ENCODE measurements at places on chromosomes 6 and 20.

DNA sequence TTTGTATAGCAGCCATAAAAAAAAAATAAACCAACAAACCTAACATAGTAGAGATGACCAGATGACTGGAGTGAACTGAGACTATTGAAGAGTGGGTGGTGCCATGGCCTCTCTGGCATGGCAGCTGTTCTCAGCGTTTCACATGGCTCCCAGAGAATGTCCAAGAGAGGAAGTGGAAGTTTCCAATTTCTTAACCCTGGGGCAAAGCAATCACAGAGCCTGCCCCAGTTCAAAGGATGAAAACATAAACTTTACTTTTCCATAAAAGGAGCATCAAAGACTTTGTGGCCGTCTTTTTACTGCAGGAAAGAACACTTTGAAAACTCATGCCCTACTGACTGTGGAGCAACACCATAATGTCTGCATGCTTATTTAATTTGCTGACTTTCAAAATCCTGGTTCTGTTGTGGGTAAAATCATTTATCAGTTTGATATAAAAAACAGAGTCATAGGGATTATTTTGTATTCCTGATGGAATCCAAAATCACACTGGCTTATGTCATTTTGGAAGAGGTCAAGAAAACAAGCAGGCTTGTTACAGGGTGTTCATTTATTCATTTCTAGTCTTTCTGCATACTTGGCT is 165.4 kb downstream of the SLC35B3 start:
- no peak for DNase-seq

DNA sequence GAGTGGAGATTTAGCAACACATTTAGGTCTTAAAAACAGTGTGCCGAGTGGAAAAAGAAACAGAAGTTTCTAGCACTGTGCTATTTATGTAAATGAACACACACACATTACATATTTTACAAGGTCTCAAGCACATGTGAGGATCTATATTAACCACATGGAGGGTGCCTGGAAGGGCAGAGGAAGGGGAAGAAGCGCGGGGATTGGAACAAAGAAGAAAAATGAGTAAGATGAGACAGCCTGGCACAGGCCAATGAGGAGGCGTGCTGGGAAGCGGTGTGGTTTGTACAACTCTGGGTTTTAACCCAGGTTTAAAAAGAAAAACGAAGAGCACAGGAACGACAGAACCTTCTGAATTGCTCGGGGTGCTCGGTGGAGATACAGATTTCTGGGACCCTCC is 5.7 kb downstream of the KCNG1 start:
- DNase-seq = no peak

GRCh38 chr6:14375930-14376329 is 258.4 kb downstream of the CD83 start:
- no peak for DNase-seq

- no peak for DNase-seq
Observed at GRCh38 chr6:17962436-17963031, 24.9 kb downstream of the KIF13A start.

DNA sequence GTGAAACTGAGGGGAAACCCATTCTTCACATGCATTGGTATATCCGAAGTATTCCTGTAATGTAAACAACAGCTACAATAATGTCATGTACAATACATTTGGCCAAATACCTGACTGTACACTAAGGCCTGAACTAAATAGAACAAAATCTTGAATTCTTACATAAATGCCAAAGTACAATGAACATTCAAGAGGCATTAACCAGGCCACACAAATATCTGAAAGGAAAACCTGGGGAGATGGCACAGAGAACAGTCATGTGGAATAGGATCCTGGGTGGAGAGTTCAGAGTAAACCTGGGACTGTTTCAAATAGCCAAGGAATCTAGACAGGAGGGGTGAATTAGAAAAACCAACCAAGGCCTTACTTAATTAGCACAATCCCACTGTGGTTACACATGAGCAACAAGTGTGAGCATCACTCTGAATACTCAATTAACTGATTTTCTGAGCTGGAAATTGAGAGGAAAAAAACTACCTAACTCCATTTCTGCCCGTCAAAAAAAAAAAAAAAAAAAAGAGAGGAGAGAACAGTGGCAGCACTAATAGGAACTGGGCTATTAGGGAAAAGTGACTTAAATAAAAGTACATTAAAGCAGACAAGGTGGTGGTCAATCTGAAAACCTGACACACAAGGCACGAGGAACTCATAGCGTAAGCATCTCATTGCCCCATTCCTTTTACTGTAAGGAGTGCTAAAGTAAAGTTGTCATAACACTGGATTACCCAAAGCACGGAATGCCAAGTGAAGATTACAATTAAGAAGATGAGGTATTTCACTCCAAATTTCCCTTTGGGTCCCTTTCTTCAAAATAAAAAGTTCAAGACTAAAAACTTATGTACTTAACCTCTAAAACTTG is 10.9 kb downstream of the SNX5 start:
- no peak for DNase-seq

GRCh38 chr20:25097498-25097897 is 15.6 kb upstream of the VSX1 start:
- no peak for DNase-seq

DNA sequence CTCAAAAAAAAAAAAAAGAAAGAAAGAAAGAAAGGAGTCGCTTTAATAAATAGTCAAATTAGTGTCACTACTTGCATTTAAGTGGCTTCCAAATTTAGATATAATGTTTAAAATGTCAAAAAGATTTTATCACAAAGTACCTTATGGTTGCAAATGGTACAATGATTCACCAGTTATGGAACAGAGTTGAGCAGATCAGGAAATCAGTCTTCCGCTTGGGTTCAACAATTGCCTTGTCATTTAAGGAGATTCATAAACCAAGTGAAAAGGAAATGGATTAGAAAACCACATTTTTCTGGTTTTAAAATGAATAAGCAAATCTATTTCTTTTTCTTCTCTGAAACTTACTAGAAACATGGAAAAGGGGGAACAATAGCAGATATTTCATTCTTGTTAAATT is 94.8 kb upstream of the PTPRT start:
- no peak for DNase-seq

- DNase-seq = no peak
Observed at GRCh38 chr6:149857541-149857940, 6.6 kb downstream of the LRP11 start.

- DNase-seq = no peak
Observed at GRCh38 chr20:47335251-47336128, 21.0 kb downstream of the ZMYND8 start.

DNA sequence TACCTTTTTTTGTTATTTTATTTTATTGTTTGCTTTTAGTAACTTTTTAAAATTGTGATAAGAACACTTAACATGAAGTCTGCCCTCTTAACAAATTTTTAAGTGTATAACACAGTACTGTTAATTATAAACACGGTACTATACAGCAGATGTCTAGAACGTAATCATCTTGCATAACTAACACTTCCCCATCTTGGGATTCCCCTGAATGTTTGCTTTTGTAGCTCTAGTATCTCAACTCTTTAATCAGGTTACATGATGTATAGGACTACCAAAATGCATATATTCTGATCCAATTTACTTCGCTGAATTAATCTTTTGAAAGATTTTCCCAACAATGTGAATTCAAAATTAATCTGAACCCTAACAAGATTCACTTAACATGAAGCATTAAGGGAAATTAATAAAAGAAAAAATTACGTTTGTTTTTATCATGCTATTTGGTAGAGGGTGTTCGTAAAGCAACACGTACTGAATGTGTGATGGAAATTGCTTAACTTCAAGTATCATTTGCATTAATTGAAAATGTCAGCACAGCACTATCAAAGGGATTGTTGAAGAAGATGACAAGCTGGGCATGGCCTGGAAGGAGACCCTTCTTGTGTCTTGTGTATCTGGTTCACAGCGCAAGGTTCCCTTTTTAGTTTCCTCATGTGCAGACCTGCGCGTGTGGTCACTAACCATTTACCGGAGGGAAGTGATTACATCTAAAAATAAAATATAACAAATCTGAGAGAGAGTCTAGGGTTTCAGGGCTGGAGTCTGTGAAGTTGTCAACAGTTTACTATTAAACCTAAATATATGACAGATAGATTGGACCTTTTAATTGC is 15.2 kb downstream of the COL19A1 start:
- DNase-seq = no peak

GRCh38 chr6:157528931-157529653 is 148.1 kb downstream of the ZDHHC14 start:
- no peak for DNase-seq

DNA sequence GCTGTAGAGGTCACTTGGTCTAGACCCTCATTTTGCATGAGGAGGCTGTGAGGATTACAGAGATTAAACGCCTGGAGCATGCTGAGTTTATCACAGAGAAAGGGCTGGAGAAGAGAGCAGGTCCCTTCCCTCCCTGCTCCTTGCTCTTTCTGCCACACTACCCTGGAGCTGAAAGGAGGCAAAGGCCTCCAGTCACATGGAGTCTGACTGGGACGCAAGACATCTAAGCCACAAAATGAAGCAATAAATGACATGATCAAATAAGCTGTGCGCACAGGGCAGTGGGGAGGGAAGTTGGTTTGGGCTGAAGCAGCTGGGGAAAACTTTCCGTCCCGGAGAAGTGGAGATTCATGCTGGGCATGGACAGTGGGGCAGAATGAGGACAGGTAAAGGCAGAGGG is 33.3 kb downstream of the ATXN1 start:
- DNase-seq = no peak

- DNase-seq = no peak
Observed at GRCh38 chr6:156146891-156147290, 630.3 kb upstream of the ARID1B start.

DNA sequence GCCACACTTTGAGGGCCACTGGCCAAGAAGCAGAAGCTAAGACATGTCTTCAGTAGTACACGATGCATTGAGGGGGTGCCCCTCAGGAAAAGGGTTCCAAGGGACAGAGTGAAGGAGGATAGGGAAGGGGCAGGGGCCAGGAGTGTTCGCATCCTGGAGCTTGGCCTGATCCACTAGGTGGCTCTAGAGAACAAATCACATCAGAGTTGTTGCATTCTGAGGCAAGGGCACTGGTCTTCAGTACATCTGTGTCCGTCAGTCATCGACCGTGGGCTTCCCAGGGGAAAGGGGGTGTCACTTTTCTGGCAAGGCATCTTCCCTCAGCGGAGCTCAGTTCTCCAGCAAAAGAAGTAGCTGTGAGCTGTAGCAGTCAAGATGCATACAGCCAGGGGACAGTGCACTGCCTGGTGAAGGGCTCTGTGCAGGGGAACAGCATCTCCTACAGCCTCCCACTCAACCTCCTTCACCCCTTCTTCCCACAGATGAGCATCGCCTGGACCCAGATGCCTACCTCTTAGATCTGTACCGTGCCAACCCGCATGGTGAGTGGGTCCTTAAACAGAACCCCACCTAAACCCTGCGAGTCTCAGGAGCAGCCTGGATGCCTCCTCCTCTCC is 47.8 kb downstream of the ARHGAP40 start:
- DNase-seq = no peak

DNA sequence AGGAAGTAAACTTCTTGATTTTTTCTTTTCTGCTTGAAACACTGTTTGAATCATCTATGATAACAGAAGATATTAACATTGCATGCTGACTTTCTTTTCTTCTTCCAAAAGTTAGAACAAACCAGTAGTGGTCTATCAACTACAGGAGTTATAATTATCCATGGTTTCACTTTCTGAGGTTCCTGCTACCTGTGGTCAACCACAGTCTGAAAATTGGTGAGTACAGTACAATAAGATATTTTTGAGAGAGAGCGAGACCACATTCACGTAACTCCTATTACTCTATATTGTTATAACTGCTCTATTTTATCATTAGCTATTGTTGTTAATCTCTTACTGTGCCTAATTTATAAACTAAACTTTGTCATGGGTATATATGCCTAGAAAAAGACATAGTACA is 86.1 kb downstream of the MAP7 start:
- DNase-seq = no peak

GRCh38 chr6:35213824-35214756 is at the start of gene SCUBE3:
Gene SCUBE3 (plus strand): TSS chr6:35213956. CDS start chr6:35214419, 463 bp downstream.
- DNase-seq = no peak

GRCh38 chr6:110654096-110654820 is 161.0 kb downstream of the CDK19 start:
- DNase-seq = no peak

DNA sequence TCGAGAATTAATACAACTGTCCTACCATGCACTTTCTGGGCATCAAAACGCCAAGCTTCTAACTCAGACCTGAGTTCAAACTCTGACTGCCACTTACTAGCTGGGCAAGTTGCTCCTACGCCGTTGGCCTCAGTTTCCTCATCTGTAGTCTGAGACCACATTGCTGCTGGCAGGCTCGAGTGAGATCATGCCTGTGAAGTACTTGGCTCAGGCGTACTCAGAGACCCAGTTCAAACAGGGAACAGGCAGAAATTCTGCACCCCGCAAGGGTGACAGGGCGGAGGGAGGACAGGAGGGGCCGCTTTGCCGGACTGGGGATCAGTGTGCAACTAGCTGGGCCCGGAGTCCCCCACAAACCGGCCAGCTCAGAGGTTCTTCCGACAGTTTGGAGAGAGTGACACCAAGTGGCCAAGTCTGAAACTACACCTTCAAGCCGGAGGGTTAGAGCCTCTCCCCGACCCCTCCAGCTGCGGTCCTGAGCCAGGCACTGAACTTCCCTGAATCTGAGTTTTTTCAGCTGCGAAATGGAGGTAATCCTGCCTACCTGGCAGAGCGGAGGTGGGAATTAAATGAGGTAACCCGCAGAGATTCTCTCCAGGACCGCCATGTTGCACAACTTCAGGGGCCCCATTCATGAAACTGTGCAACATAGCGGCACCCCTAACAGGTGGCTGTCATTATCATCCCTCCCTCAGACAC is 46.0 kb upstream of the PTPN1 start:
- no peak for DNase-seq

DNA sequence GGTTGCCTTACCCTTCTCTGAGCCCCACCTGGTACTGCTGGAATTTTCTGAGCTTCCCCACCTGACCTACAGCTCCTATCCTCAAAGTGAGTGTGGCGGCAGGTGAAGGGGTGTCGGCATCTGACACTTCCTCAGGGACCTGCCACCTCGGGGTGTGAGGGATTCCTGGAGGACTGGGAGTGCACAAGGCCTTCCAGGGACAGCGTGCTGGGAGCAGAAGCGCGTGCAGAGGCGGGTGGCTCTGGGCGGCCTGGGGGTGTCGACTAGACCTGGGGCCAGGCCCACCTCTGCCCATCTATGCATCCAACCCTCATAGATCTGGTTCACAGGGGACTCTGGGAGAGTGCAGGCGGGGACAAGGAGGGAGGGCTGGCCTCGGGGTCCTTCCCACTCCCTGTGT is 7.8 kb downstream of the DLGAP4 start:
- no peak for DNase-seq

DNA sequence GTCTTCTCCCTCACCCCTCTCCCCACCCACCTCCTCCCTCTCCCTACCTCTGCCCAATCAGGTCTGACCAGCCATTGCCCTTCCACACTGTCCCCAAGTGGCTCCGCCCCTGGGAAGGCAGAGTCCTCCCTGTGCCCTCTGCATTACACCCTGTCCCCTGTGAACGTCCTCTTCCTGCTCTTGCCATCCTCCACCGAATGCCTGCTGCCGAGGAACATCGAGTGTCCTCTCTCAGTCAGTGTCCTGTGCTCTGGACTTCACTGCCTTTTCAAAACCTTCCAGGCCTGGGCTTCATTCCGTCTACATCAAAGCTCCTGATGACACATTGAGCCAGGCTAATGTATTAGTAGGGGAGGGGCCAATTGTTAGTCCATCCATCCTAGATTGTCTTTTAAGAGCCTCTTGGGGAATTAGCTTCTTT is 3.3 kb upstream of the PACSIN1 start:
- DNase-seq = no peak

Data from activated CD4-positive, CD25-positive, alpha-beta regulatory T cell (primary cell).